Stimulated activated naive B cell treated with anti-CD40 and anti-IgM and Interleukin-4, amounts not matched to agents 10 μg/mL and 1 μg/mL and 100 μg/mL, for 72 hours (primary cell): ENCODE measurements at places on chromosomes 7 and 10.

DNA sequence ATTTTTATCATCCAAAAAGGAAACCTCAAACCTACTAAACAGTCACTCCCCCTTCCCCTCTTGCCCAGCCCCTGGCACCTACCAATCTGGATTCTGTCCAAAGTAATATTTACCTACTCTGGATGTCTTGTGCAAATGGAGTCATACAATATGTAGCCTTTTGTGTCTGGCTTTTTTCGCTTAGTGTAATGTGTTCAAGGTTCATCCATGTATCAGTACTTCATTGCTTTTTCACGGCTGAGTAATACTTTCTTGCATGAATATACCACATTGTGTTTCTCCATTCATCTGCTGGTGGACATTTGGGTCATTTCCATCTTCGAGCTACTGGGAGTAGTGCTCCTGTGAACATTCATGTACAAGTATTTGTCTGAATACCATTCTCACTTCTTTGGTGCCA is 113.6 kb downstream of the EEPD1 start:
- H3K27me3 ChIP-seq, result peaks cover 10% of the 10 kb centered on the region
- H3K4me1 ChIP-seq, result peaks cover 26% of the 10 kb centered on the region
- H3K36me3 ChIP-seq, result no peaks in the 10 kb centered on the region
- H3K4me3 ChIP-seq, result no peak overlapping the region

GRCh38 chr7:43502941-43503340 is 80.0 kb upstream of the STK17A start:
- peaks cover 20% of the 10 kb centered on the region for H3K27me3 ChIP-seq
- H3K27ac ChIP-seq, result no peak overlapping the region
- DNase-seq, result no peak
- H3K36me3 ChIP-seq, result no peaks in the 10 kb centered on the region
- no peak overlapping the region for H3K4me3 ChIP-seq

GRCh38 chr10:95275726-95276366 is 15.0 kb downstream of the PDLIM1 start:
- DNase-seq, result no peak
- peak overlapping the region; percentile 22 for H3K27ac ChIP-seq
- peaks cover 36% of the 10 kb centered on the region for H3K4me1 ChIP-seq
- no peaks in the 10 kb centered on the region for H3K27me3 ChIP-seq
- no peak overlapping the region for H3K4me3 ChIP-seq
- no peaks in the 10 kb centered on the region for H3K36me3 ChIP-seq

DNA sequence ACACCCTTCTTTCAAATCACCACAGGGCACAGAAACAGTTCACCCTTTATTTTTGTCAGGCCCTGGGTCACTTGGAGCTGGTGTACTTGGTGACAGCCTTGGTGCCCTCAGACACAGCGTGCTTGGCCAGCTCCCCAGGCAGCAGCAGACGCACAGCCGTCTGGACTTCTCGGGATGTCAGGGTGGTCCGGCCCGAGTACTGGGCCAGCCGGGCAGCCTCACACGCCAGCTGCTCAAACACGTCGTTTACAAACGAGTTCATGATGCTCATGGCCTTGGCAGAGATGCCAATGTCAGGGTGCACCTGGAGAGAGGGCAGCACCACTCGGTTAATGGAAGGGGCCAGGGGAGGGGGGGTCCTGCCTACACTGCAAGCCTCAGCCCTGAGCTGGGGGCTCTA is 2.5 kb downstream of the H2BK1 start:
- peaks cover 22% of the 10 kb centered on the region for H3K27me3 ChIP-seq
- peaks cover 9% of the 10 kb centered on the region for H3K36me3 ChIP-seq
- no peak overlapping the region for H3K4me3 ChIP-seq
- H3K4me1 ChIP-seq, result no peaks in the 10 kb centered on the region
- H3K27ac ChIP-seq, result no peak overlapping the region
